ENCODE measurements at places on chromosomes 2 and 18.

DNA sequence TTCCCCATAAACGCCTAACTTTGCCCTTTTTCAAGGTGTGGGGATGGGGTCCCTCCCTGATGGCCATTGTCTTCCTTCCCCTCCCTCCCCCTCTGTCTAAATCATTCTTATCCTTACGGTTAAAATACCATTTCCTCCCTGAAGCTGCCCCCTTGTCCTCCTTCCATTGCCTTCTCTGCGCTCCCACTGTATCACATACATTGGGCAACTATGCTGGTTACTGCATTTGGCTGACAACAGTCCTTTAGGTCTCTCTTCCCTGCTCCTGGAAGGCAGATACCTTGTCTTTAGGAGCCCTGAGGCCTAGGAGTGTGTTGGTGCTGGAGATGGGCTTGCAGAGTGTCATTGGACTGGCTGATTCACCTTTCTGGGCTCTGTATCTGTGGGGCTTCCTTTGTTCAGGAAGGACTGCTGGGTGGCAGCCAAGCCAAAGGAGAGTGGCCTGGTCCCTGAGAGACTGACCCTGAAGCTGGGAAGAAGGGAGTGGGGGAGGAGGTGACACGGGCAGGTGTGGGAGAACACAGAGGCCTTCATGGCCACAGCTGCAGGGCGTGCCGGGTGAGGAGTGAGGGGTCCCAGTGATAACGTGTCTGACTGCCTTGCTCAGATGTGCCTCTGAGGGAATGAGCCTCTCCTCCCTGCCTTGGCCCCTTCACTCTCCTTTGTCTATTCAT is 2.2 kb downstream of the WNT6 start:
- DNase-seq, result no peak

DNA sequence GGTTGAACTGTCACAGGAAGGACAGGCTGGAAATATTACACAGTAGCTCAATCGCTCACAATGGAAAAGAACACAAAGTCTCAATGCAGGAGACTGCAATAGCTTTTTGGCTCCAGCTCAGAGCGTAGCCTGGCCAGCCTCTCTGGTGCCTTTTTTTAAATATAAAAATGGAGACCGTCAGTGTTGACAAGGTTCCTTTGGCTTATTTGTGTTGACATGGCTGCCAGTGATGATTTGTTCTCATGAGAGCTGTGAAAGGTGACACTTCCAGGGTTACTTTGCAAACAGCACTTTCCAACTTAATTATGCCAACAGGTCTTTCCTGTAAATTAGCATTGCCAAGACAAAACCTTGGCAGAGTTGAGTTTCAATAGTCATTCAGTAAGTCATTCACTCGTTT is 70.8 kb downstream of the KCNE4 start:
- no peak for DNase-seq

DNA sequence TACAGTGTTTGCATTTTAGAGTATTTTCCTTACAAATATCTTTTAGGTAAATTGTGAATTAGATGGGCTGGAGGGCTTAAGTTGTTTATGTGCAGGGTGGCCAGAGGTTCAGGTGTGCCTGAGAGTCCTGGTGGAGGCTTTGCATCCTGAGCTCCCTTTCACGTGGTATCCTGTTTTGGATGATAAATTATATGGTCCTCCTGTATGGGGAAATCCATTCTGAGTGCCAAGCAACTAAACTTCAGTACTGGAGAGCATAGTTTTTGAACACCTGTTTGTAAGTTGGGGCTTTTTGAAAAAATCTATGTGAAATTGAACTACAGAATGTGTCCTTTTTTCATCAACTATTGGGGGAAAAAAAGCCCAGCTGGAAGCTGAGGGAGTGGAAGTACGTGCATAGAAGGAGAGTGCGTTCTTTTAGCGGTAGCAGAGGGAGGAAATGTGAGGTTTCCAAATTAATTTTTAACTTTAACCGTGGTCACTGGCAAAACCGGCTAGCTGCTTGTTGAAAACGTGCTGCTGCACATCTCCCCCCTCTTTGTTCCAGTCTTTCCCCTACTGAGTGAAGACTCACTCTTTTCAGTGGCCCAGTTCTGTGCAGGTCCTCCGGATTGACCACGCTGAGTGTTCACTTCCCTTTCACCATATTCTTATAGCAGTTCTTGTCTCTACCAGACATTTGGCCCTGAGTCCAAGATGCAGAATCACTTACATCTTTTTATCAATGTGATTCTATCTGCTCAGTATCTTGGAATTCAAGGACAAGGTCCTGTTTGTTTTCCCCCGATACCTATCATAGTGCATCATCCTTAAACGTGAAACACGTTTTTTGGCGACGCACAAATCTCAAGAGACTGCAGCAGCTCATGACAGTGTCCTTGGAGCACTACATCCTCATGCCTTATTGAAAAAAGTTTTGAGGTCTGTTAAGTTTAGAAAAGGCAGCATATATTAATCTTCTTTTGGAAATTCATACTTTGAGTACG is 15.3 kb downstream of the CNOT11 start:
- no peak for DNase-seq

- no peak for DNase-seq
These were observed 676.6 kb downstream of the TDRD15 start for GRCh38 chr2:21800356-21800755.

DNA sequence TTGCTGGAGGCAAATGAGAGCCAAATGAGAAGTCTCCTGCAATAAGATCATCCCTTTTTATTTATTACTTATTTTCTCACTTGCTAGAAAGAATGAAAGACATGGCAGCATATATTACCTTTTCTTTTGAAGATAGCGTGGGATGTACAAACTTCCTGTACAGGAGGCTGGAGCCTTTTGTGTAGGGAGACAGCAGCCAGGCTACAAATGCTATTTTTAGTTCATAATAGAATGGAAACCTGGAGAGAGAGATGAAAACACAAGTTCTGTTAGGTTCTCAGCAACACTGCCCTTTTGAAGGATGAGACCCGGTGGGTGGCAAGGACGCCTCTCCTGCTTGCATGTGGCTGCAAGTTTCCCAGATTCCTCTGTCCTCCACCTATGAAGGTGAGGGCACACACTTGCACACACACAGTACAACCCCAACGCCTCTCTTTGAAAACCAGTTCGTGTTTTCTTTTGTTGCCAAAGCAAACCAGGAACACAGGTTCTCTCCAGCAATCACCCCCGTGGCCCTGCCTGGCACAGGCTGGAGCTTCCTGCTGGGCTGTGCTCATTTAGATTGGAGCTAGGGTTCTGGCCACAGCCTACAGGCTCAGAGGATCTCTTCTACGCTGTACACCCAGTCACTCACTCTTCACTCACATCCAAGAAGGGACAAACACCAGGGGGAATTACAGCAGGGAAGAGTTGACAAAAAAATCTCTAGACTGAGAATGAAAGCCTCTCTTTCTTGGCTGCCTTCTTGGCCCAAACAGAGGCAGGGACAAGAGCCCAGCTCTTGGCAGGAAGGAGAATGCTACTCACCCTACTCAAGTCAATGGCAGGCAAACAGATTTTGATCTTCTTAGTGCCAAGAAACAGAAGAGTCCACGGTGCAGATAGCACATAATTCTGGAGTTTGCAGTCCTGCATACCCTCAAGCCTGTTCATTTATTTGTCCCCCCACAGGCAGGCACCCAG is 55.6 kb downstream of the MRPL35 start:
- DNase-seq, result no peak

DNA sequence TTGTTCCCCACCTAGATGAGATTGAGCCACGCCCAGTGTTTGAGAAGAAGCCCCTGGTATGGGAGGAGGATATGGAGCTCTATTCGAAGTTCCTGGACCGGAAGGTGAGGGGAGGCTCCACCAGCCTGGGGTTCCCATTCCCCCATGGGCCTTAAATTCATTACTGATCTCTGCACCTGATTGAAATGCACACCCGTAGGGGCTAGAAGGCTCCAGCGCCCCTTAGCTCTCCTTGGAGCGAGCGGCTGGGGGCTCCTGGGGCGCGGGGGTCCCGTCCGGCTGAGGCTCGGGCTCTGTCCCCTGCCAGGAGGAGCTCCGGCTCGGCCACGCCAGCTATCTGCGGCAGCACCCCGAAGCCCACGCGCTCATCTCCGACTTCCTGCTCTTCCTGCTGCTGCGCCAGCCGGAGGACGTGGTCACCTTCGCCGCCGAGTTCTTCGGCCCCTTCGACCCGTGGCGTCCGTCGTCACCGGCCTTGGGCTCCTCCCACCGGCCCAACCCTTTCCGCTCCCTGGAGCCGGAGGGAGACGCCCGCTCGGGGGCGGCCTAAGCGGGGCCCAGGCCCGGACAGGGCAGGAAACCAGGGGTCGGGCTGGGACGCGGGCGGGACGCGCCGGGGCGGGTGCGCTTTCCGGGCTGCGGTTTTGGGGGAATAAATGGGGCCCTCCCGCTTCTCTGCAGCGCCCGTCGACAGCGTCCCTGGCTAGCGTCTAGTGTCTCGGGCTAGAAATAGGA is 10.9 kb downstream of the CATIP start:
- DNase-seq, result peak; percentile 30

GRCh38 chr2:140786585-140786984 is 1344.2 kb downstream of the LRP1B start:
- no peak for DNase-seq

GRCh38 chr18:34543356-34543755 is 166.7 kb upstream of the DTNA start:
- no peak for DNase-seq

- no peak for DNase-seq
These were observed at the start of gene CD302 for GRCh38 chr2:159797543-159798375. TSS of gene CD302 (minus strand) at chr2:159798208. CDS start at chr2:159798198, 10 bp downstream.

GRCh38 chr2:39094717-39095363 is 26.0 kb downstream of the SOS1 start:
- DNase-seq, result no peak

DNA sequence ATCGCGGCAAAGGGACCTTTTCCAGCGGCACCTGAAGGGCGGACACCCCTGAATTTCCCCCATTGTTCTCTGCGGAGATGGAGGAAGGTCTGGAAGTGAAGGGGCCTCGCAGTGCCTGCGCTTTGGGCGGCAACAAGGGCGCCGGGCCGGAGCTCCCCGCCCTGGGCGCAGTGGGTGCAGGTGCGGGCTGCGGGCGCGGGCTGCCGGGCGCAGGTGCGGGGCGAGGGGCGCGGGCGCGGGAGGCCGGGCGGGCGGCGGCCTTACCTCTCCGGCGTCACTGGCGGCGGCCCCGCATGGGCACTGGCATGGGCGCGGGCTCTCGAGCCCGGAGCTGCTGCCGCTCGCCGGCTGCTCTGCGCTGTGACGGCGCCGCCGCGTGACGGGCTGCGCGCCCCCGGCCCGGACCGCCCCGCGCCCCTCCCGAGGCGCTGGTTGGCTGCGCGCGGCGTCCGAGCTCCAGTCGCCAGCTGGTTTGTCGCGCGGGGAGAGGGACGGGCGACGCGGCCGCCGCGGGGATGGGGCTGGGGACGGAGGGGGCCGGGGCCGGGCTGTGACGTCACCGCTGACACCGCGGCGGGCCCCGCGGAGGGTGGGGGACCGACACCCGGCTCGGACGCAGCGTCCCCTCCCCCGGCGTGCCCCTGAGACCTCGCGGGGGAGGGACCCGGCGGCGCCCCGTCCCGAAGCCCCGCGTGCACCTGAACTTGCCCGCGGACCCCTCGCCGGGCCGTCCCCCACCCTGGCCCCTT is at the start of gene KIF1A:
KIF1A (minus strand) TSS at position 362 of the 749 bp plus-strand sequence. CDS start 22,467 bp downstream, outside the sequence.
- peak; percentile 94 for DNase-seq

DNA sequence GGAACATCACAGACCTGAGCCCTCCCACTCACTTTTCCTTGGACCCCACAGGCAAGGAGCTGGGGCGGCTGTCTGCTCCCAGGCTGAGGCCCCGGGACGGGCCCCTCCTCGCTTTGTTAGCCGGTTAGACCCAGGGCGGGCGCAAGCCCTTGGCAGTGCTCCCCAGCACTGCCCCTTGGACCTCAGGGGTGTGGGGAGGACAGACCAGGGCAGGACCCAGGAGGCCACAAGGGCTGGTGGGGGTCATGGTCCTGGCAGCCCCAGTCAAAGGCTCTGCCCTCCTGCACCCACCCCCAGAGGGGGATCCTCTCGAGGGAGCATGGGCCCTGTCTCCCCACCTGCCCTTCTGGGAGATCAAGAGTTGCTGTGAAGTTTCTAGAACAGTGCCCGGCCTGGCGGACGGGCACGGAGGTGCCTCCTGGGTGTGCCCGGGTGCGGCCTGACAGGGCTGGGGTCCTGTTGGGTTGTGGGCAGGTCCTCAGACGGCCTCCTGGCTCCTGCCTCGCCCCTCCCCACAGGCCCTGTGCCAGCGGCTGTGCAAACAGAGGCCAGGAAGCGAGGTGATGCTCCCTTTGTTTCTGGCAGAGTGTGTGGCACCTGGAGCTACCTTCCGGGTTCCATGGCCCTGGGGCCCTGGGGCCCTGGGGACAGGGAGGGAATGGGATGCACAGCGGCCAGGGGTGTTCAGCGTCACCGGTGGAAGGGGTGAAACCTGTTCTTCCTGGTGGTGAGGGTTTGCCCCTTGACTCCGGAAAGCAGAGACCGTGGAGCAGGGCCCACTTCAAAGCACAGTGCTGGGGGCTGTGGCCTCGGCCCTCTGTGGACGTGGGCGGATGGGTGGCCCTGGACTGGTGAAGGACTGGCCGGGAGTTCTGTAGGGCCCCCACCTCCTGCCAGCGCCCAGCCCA is 2.9 kb upstream of the GAL3ST2 start:
- no peak for DNase-seq

DNA sequence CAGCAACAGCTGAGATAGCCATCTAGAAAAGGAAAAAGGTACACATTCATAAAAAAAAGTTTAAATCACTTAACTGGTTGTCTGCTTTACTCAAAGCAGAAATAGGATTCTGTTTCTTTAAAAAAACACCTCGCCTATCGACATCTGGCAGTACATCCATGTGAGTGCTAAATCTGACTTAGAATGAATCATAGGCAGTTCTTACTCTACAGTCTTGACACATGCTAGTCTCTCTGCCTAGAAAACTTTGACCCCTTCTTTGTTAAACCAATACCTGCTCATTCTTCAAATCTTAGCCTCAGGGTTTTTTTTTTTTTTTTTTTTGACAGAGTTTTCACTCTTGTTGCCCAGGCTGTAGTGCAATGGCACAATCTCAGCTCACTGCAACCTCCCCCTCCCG is 37.1 kb upstream of the GPR75 start:
- DNase-seq, result no peak

DNA sequence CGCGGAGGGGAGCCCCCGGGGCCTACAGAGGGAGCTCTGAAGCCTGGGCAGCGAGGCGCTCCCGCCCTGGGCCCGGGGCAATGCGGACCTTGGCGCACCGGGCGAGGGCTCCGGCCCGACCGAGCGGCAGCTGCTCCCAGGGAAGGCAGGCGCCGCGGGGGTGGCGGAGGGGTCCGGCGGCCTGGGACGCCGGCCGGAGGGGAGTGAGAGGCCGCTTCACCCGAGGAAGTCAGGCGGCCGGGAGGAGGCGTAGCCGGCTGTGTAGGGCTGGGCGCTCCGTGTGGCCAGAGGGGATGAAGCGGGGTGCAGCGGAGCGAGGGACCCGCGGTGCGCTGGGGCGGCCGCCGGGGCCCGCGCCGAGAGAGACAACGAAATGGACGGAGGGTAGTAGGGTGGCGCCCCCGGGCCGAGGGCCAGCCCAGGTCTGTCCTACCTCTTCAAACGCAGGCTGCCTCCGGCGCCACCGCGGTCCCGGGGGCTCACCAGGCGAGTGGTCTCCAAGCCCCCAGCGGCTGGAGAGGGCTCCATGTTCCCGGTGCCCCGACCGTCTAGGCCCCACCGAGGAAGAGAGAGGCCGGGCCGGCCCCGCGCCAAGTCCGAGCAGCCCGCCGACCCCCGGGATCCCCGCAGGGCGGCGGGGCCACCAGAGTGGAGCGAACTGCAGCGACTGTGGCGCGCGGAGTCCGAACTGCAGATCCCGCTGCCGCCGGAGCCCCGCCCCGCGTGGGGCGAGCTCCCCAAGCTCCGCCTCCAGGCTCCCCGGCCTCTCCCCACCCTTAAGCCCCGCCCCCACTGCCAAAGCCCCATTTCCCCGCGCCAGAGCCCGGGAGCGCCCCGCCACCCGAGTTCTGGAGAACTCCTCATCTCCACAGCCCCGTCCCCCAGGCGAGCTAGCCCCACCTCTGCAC is at the start of gene SLC30A3:
SLC30A3 (minus strand) TSS at position 669 of the 908 bp plus-strand sequence; CDS start at position 528, 141 bp downstream.
- peak; percentile 60 for DNase-seq

- no peak for DNase-seq
These were observed 901.2 kb downstream of the DCC start for GRCh38 chr18:53241161-53241560.
